Activated T-cell treated with anti-CD3 and anti-CD28 coated beads for 24 hours (primary cell): ENCODE measurements at places on chromosomes 12 and 14.

DNA sequence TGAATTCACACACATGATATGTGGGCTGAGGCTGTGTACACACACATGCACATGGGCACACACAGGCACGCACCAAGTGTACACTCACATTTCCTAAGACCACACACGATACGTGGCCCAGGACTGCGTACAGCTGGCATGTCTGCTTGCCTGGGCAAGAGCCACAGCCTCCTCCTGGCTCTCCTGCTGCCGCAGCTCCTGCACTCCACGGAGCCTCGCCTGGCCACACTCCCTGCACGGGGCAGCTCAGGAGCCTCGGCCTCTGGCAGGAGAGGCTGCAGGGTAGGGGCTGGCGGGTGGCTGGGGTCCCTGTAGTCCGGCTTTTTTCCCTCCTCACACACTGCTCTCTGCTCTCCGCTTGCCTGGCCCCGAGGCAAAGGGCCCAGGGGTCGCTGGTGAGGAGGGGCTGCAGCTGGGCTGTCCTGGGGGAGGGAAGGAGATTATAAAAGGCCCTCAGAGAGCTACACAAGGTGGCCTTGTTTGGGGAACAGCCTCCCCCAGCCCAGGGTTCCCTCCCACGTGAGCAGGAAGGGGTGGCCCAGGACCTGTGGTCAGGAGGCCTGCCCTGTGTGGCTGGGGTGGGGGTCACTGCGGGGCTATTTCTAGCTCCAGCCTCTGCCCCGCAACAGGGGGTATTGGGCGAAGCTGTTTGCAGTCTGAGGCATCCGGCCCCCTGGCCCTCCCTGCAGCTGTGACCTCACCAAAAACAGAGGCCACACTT, 89.0 kb upstream of the SFSWAP start:
- DNase-seq: no peak

GRCh38 chr14:99159341-99160340, 112.4 kb downstream of the BCL11B start:
- DNase-seq: no peak

DNA sequence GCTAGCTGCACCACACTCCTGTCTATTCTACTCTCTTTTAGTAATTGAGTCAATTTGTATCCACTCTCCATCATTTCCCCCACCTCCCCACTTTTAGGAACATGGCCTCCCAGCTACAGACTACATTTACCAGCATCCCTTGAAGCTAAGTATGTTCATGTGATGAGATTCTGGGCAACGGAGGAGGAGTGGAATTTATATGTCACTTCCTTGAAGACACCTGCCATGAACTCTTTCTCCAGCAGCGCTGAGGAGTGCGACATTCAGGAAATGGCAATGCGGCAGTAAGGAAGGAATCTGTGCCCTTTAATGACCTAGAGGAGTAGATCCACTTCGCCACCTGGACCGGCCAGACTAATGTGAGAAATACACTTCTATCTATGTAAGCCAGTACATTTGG, 243.7 kb upstream of the DIO2 start:
- DNase-seq: no peak

GRCh38 chr14:86799244-86799647, 1193.7 kb downstream of the GALC start:
- no peak for DNase-seq

- peak; percentile 14 for DNase-seq
Observed at GRCh38 chr12:56839915-56840325, 76.8 kb downstream of the HSD17B6 start.

DNA sequence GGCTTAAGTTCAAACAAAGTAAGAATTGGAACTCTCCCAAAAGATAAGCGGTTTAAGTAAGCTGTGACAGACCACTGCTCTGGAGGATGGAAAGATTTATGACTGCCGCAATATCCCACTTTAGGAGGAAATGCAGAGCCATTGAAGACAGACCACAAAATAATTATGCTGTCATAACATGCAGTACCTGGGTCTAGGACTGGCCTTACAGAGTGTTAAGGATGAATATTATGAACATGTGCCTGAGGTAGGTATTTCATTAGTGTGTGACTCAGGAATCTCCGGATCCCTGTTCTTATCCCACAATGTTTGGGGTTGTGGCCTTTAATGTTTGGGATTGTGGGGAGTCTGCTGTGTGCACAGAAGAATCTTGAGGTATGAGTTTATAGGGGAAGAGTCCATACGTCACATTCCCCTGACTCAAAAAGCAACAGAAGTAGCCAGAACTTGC, 114.9 kb downstream of the SAMD4A start:
- no peak for DNase-seq

GRCh38 chr14:82528016-82528415, 994.4 kb upstream of the SEL1L start:
- DNase-seq: no peak

GRCh38 chr12:106280106-106280505, 22.4 kb upstream of the TCP11L2 start:
- DNase-seq: no peak

DNA sequence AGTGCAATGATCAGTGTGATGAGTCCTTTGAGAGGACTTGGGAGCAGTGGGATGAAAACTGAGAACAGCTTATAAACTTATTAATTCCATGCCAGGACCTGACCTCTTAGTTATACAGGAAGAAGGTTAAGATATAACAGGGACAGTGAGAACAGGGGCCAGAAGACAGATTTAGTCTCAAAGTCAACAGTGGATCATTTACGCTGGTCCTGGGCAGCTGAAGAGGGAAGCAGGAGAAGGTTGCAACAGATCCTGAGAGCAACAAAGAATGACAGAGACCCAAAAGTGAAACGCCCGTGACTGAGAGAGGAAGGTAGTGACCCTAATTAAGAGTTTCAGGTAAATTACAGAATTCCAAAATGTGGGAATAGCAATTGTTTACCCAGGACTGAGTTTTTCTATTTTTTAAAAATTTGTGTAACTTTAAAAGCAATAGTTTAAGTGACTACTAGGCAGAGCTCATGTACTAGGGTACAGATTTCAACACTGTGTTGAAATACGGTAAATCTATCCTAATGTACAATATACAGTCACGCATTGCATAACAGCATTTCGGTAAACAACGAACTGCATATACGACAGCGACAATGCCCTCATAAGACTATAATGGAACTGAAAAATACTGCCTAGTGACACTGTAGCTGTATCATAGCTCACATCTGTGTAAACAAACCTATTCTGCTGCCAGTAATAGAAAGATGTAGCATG, 77.7 kb upstream of the GNPNAT1 start:
- no peak for DNase-seq

GRCh38 chr12:54360717-54361456, 3.4 kb downstream of the GPR84 start:
- no peak for DNase-seq

GRCh38 chr12:45076417-45077026, 25.6 kb upstream of the DBX2 start:
- DNase-seq: no peak

GRCh38 chr12:71164568-71165197, 6.9 kb upstream of the TSPAN8 start:
- DNase-seq: no peak

DNA sequence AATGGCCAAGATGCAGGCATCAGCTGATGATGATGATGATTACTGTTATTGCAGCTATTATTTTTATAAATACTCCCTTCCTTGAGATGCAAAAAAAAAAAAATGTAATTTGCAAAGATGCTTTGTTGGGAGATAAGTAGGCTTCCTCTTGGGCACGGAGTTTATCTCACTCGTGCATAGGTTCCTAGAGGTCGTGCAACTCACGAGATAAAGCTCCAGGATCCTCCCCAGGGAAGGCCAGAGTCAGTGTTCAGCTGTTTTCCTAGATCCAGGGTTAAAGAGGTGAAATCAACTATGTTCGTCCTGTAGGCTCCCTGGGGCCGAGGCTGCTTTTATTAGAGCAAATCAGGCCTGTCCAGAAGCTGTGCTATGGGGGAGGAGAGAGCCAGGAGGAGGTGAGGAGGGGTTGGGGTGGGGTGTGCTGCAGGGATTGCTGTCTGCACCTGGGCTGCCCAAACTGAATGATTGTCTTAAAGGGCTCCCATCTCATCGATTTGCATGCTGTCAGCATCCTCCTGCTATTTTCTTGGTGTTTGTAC, 270.3 kb downstream of the NRXN3 start:
- DNase-seq: no peak

DNA sequence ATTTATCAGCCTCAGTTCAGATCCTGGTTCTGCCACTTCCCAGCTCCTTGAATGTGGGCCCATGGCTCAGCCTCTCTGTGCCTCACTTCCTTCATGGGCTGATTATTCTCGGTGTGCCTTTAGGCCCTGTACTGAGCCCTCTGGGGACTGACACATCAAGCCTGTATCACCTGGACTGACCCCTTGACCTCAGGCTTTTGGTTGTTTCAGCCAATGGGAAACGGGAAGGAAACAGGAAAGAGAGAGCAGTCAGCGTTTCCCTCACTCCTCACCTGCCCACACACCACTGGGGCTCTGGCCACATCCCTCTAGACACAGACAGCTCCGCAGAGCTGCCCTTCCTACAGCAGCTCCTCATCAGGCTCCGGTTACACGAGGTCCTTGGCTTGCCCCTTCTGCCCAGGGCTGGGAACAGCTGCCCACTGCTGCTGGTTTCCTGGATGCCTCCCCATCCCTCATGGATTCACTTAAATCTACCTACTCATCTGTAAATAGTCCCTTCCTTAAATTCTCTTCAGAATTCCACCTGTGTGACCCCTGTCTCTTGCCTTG, 37.0 kb upstream of the ITPR2 start:
- no peak for DNase-seq

- DNase-seq: no peak
Observed at GRCh38 chr12:129854591-129854990, 49.2 kb downstream of the TMEM132D start.

GRCh38 chr12:31257784-31258183, 68.2 kb downstream of the SINHCAF start:
- DNase-seq: no peak

- no peak for DNase-seq
Observed at GRCh38 chr12:103996595-103996994, 30.9 kb downstream of the TDG start.

DNA sequence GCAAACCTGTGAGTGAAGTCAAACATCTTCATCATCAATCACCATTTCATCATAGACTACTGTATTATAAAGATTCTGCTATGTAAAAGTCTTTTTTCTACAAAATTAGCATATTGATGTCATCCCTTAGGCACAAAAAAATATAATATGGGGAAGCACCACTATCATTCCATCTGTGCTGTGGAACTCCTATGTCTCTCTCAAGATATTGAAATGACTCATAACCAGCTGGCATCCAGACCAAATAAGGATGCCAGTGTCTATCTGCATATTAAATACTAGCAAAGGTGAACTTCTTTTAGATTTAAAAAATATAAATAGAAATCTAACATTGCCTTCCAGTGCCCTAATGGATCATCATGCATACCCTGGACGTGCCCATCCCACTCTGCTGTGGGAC, 17.9 kb upstream of the DCAF5 start:
- no peak for DNase-seq

DNA sequence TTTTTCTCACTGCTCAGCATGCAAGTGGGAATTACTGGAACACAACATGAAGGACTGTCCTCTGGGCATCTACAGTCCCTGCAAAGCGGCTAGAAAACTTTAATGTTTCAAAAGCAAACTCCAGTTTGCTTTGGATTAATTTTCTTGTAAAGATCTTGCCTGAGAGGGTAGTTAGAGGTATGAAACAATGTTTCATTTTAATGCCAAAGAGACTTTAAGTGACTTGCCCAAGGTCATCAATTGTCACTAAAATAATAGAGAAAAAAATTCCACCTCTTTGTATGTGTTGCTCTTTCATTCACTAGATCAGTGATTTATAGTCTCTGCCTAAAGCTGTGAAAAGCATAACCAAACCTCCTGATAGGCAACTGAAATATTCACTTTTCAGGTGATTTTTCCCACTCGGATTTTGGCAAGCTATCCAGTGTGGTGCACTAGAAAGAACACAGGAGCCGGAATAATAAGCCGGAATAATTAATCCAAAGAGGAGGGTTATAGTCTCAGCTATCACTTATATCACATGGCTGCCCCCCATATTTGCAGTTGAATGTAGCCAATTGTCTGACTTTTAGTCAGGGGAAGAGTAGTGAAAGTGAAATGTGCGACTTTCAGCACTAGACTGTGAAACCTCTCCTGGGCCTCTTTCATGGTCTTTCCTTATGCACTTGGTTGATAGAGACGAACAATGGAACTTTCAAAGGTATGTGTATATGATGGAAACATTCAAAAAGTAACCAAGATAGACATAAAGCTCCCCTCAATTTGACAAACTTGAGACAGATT, 107.7 kb downstream of the SLC6A15 start:
- no peak for DNase-seq

DNA sequence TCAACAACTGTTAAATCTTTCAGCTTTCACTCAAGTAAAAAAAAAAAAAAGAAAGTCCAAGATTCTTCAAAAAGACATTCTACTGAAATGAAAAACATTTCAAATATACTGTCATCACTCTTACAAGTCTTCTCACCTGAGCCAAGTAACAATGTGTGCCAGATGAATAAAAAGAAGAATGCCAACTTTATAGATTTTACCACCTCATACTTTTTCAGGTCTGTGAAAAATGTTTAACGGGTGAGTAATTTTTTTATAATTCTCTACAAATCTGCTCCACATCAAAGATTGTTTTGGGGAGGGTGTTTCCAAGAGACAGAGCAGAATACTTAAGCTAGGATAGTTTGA, 181.0 kb upstream of the BMP4 start:
- no peak for DNase-seq

- peak; percentile 65 for DNase-seq
Observed at GRCh38 chr12:8697476-8698131, at the start of gene RIMKLB. Gene RIMKLB, plus strand, starts transcription at chr12:8697991. Its CDS starts 15,876 bp downstream, at chr12:8713867.

GRCh38 chr14:50605766-50606165, 45.8 kb downstream of the ATL1 start:
- DNase-seq: no peak

DNA sequence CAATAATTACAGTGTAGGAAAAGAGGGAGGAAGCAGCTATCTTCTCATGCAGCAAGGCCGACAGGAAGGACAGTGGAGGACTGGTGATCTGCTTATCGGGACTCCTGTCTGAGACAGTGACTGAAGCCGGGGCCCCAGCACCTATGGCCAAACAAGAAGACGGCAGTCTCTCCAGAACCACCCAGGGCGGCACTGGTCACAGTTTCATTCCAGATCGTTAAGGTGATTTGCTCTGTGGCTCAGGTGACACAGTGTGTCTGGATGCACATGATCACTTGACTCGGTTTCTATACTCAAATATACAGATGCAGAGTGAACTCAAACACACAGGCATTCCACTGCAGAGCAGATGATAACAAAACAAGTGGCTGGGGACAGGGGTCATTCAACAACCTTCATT, 52.1 kb upstream of the CORO1C start:
- DNase-seq: no peak

GRCh38 chr14:77284466-77284865, 13.5 kb upstream of the NGB start:
- no peak for DNase-seq

DNA sequence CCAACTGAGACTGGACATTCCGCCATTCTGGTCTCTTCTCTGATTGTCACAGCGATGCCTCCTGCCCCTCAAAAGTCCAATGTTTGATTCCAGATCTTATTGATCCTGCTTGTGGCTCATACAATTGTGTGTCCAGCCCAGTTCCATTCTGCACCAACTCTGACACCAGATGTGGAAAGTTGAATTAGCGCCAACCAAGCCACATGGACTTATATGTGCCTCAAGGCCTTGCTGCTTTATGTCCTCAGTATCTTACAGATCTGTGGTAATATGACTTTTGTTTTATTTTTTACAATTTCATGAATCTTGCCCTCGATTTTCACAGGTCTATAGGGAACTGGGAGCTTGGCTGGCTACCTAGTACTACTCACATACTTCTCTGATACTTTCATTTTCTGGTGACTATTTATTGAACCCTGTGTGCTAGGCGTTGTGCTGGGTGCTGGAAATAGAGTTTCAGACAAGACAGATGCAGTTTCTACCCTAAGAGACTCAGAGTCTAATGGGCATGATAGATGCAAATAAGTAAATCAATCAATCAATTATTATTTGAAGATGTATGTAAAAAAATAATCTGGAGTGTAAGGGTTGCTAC, 472.0 kb downstream of the TMTC2 start:
- no peak for DNase-seq
